ENCODE measurements at places on chromosomes 16 and 17.

DNA sequence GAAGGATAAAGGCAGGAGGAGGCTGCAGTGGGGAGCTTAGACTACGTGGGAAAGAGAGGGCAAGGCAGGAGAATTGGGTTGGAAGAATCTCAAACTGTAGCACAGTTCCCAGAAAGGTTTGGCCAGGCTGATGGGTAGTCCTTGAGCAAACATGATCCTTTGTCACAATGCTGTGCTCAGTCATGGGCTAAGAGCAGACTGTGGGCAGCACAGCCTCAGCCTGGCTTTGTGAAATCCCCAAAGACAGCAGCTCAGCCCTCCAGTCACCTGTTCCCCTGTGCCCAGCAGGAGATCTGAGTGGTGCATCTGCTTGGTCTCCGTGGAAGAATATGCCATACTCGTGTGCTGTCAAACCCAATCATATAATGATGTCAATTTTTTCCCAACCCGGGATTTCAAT is 10.6 kb upstream of the ENGASE start:
- H3K4me1 ChIP-seq, result no peaks in the 10 kb centered on the region
- no peak for DNase-seq
- peaks cover 12% of the 10 kb centered on the region for H3K27me3 ChIP-seq
- no peak overlapping the region for H3K27ac ChIP-seq

DNA sequence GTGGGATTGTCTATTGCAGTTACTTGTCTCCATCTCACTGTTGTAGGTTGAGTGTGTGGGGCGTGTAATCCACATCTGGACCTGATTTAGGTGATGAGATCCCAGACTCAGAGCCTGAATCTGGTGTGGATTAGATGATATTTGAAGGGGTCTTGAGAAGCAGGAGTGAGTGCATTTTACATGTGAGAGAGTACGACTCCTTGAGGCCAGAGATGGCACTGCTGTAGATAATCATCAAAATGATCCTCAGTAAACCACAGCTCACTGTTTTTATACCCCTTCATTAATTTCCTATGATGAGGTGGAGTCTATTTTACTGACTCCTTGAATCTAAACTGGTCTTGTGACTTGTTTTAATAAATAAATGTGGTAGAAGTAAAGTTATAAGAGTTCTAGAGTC is 732.5 kb downstream of the KCNJ2 start:
- no peaks in the 10 kb centered on the region for H3K4me1 ChIP-seq
- no peak for DNase-seq
- no peak overlapping the region for H3K27ac ChIP-seq

GRCh38 chr17:527247-527646 is 174.6 kb upstream of the RPH3AL start:
- H3K27ac ChIP-seq, result no peak overlapping the region
- DNase-seq, result no peak
- H3K27me3 ChIP-seq, result no peaks in the 10 kb centered on the region
- H3K36me3 ChIP-seq, result peaks cover 23% of the 10 kb centered on the region
- no peaks in the 10 kb centered on the region for H3K4me1 ChIP-seq

GRCh38 chr17:35540589-35541404 is 3.3 kb upstream of the SLFN12L start:
- H3K4me1 ChIP-seq, result peaks cover 27% of the 10 kb centered on the region
- peak; percentile 40 for DNase-seq
- H3K27me3 ChIP-seq, result no peaks in the 10 kb centered on the region
- H3K4me3 ChIP-seq, result peak overlapping the region; percentile 43
- no peaks in the 10 kb centered on the region for H3K36me3 ChIP-seq

- H3K4me3 ChIP-seq, result no peak overlapping the region
- no peaks in the 10 kb centered on the region for H3K4me1 ChIP-seq
- peaks cover 2% of the 10 kb centered on the region for H3K36me3 ChIP-seq
- DNase-seq, result no peak
- H3K27me3 ChIP-seq, result no peaks in the 10 kb centered on the region
Observed at GRCh38 chr17:73575470-73576221, 68.6 kb downstream of the SDK2 start.

- peak overlapping the region; percentile 67 for H3K27ac ChIP-seq
- H3K36me3 ChIP-seq, result no peaks in the 10 kb centered on the region
- H3K4me1 ChIP-seq, result peaks cover 76% of the 10 kb centered on the region
- H3K4me3 ChIP-seq, result peak overlapping the region; percentile 35
- no peak for DNase-seq
Observed at GRCh38 chr16:85569615-85570212, 43.4 kb upstream of the GSE1 start.

GRCh38 chr16:15749371-15749770 is 99.3 kb downstream of the NDE1 start:
- peaks cover 4% of the 10 kb centered on the region for H3K36me3 ChIP-seq
- H3K27me3 ChIP-seq, result no peaks in the 10 kb centered on the region
- no peak for DNase-seq
- H3K4me3 ChIP-seq, result no peak overlapping the region
- no peak overlapping the region for H3K27ac ChIP-seq

GRCh38 chr16:6642271-6642670 is 690.4 kb upstream of the RBFOX1 start:
- no peaks in the 10 kb centered on the region for H3K4me1 ChIP-seq
- H3K36me3 ChIP-seq, result no peaks in the 10 kb centered on the region
- H3K4me3 ChIP-seq, result no peak overlapping the region

GRCh38 chr17:14341866-14342265 is 41.0 kb downstream of the HS3ST3B1 start:
- DNase-seq, result no peak
- H3K27ac ChIP-seq, result no peak overlapping the region
- H3K4me3 ChIP-seq, result no peak overlapping the region
- no peaks in the 10 kb centered on the region for H3K27me3 ChIP-seq
- H3K4me1 ChIP-seq, result peaks cover 16% of the 10 kb centered on the region
- H3K36me3 ChIP-seq, result peaks cover 16% of the 10 kb centered on the region

- H3K27ac ChIP-seq, result no peak overlapping the region
- peaks cover 6% of the 10 kb centered on the region for H3K4me1 ChIP-seq
- H3K36me3 ChIP-seq, result no peaks in the 10 kb centered on the region
- no peaks in the 10 kb centered on the region for H3K27me3 ChIP-seq
- no peak overlapping the region for H3K4me3 ChIP-seq
Observed at GRCh38 chr17:65690626-65691310, 129.3 kb upstream of the AXIN2 start.

- no peak overlapping the region for H3K4me3 ChIP-seq
- peaks cover 56% of the 10 kb centered on the region for H3K27me3 ChIP-seq
- no peak for DNase-seq
- no peak overlapping the region for H3K27ac ChIP-seq
Observed at GRCh38 chr16:27851586-27851985, 211.9 kb downstream of the GSG1L start.

GRCh38 chr16:69119536-69119935 is 12.9 kb downstream of the CHTF8 start:
- H3K4me3 ChIP-seq, result no peak overlapping the region
- no peak overlapping the region for H3K27ac ChIP-seq
- H3K36me3 ChIP-seq, result peaks cover 3% of the 10 kb centered on the region
- no peak for DNase-seq

DNA sequence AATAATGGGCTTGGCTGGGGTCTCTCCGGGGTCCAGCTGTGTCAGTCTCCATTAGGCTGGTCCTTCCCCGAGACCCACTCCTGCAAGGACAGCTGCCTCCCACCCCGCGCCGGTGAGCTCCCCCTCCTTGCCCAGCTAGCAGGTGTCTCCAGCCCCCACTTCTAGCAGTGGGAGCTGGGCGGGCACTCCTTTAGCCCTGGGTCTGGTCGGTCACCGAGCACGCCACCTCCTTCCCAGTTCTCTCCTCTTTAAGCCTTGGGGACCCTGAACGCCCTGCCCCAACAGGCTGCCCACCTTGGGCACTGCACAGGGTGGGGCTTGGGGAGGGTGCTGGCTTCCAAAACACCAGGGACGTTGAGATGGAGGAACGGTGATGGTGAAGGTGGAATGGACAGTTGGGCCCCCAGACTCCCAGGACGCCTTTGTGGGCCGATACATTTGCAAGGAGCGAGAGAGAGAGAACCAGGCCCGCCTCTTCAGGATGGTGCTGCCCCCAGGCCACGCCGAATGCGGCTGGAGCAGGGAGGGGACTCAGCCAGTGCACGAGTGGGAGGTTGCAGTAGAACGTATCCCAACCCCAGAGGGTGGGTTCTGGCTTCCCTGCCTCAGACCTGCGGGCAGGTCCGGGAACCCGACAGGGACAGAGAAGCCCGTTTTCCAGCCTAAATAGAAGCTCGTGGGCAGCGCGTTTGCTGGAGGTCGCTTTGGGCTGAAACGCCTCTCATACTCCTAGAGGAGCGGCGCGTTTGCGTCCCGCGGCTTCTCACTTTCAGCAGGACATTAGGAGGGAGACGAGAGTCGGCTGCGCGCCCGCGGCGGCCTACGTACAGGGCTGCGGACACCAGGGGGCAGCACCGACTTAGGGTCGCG is 10.7 kb downstream of the TBX2 start:
- no peak overlapping the region for H3K27ac ChIP-seq
- peak overlapping the region; percentile 62 for H3K4me3 ChIP-seq
- peaks cover 58% of the 10 kb centered on the region for H3K4me1 ChIP-seq
- DNase-seq, result peak; percentile 71
- no peaks in the 10 kb centered on the region for H3K36me3 ChIP-seq
- H3K27me3 ChIP-seq, result peaks cover 88% of the 10 kb centered on the region

GRCh38 chr17:2736956-2737355 is 12.5 kb downstream of the CCDC92B start:
- H3K27ac ChIP-seq, result no peak overlapping the region
- no peak overlapping the region for H3K4me3 ChIP-seq
- no peaks in the 10 kb centered on the region for H3K4me1 ChIP-seq
- H3K36me3 ChIP-seq, result no peaks in the 10 kb centered on the region

- H3K27ac ChIP-seq, result no peak overlapping the region
- no peaks in the 10 kb centered on the region for H3K36me3 ChIP-seq
- DNase-seq, result no peak
- no peaks in the 10 kb centered on the region for H3K4me1 ChIP-seq
- H3K4me3 ChIP-seq, result no peak overlapping the region
Observed at GRCh38 chr16:75821117-75821516, 94.8 kb upstream of the CPHXL start.

DNA sequence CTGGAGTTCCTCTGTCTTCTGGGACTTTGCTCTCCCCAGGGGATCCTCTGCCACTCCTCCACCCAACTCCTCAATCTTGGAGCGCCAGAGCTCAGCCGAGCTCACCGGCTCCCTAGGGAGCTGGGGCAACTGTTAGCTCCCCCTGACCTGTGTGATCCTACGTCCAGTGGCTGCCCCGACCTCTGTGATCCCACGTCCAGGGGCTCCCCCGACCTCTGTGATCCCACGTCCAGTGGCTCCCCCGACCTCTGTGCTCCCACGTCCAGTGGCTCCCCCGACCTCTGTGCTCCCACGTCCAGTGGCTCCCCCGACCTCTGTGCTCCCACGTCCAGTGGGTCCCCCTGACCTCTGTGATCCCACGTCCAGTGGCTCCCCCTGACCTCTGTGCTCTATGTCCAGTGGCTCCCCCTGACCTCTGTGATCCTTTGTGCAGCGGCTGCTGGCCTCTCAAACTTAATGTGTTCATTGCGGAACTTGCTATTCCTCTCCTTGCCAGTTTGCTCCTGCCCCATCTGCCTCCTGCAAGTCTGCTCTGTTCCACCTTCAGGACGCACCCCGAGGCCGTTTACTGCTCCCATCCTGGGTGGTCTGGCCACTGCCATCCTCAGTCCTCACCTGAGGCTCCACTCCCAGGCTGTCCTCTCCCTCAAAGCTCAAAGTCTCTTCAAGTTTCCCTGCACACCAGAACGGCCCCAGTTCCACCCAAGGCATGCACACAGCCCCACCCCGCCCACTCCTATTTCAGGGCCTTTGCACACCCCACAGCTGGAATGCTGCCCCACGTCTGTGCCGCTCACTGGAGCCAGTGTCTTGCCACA is 2.8 kb downstream of the VPS9D1 start:
- H3K27ac ChIP-seq, result no peak overlapping the region
- no peak overlapping the region for H3K4me3 ChIP-seq
- H3K36me3 ChIP-seq, result peaks cover under 1% of the 10 kb centered on the region
- no peak for DNase-seq
- H3K4me1 ChIP-seq, result peaks cover 2% of the 10 kb centered on the region

- H3K4me3 ChIP-seq, result no peak overlapping the region
- no peaks in the 10 kb centered on the region for H3K4me1 ChIP-seq
- H3K36me3 ChIP-seq, result peaks cover 4% of the 10 kb centered on the region
- no peaks in the 10 kb centered on the region for H3K27me3 ChIP-seq
Observed at GRCh38 chr16:12271006-12271405, 294.5 kb downstream of the SNX29 start.

- no peak overlapping the region for H3K4me3 ChIP-seq
- no peak for DNase-seq
- no peaks in the 10 kb centered on the region for H3K36me3 ChIP-seq
- no peaks in the 10 kb centered on the region for H3K4me1 ChIP-seq
- no peak overlapping the region for H3K27ac ChIP-seq
- H3K27me3 ChIP-seq, result peaks cover 24% of the 10 kb centered on the region
Observed at GRCh38 chr17:8706431-8706830, 38.2 kb downstream of the CCDC42 start.

DNA sequence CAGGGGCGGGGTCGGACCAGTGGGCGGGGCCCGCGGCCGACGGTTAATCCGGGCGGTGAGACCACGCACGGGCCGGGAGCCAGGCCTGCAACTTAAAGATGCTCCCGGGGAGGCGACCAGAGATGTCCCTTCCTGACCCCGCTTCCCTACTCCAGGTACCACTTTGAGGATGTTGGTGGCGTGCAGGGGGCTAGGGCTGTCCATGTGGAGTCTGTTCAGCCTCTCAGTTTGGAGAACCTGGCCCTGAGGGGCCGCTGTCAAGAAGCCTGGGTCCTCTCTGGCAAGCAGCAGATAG is 580 bp downstream of the RANGRF start:
- no peaks in the 10 kb centered on the region for H3K27me3 ChIP-seq
- H3K4me1 ChIP-seq, result peaks cover 30% of the 10 kb centered on the region
- no peak for DNase-seq
- peak overlapping the region; percentile 99 for H3K4me3 ChIP-seq
- peaks cover 3% of the 10 kb centered on the region for H3K36me3 ChIP-seq

- no peaks in the 10 kb centered on the region for H3K27me3 ChIP-seq
- no peaks in the 10 kb centered on the region for H3K4me1 ChIP-seq
- H3K4me3 ChIP-seq, result no peak overlapping the region
- H3K36me3 ChIP-seq, result no peaks in the 10 kb centered on the region
- no peak for DNase-seq
Observed at GRCh38 chr17:14396547-14396946, 95.7 kb downstream of the HS3ST3B1 start.

Measured in T-cell (primary cell).